Heart left ventricle (tissue), 16 donors: ENCODE measurements at places on chromosomes 16 and 17. TPM values are rescaled to one million over a fixed set of nuclear protein-coding genes. Genes with fewer than 3 reads are reported as not detected.

CSH1 gene
- polyA plus RNA-seq = not detected

AMFR gene
- polyA plus RNA-seq = 26.4 TPM

LGALS9B gene
- not detected for polyA plus RNA-seq

TMEM100 gene
- polyA plus RNA-seq = 5.3 TPM

NR1D1 gene
- 20.2 TPM for polyA plus RNA-seq

FOXL1 gene
- polyA plus RNA-seq = 0.57 TPM

DNA sequence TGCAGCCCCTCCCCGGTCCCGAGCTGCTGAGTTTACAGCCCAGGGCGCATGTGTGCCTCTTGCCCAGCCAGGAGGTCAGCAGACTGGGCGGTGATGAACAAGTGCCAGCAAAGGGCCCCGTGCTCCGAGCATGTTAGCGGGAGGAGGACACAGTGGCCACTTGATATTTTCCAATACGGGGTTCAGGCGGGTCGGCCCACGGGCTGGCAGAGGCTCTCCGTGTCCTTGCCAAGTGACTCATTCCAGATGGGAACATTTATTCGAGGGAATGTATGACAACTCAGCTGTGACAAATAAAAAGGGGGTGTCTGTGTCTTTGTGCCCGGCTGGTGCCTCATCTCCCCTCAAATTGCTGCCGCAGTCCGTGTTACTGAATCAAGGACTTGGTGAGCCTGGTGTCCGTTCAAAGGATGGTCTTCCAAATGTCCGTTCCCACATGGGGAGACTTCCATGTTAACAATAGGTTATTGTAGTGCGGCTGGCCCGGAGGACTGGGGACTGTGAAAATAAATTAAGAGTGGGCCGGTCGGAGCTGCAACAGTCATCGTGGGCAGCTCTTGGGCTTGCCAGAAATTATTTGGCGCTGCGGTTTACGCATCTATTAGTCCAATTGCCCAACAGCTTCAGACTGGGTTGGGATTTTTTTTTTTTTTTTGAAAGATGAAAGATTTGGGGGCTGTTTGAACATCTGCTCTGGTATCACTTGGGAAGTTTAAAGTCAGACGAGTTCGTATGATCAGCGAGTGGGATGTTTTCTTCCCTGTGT lies 174.0 kb upstream of the CIBAR2 start:
- H3K27ac ChIP-seq = no peak overlapping the region
- no peaks in the 10 kb centered on the region for H3K36me3 ChIP-seq
- no peaks in the 10 kb centered on the region for H3K27me3 ChIP-seq
- peaks cover 26% of the 10 kb centered on the region for H3K4me1 ChIP-seq
- peak; percentile 65 for DNase-seq
- peak overlapping the region; percentile 25 for H3K4me3 ChIP-seq

DNA sequence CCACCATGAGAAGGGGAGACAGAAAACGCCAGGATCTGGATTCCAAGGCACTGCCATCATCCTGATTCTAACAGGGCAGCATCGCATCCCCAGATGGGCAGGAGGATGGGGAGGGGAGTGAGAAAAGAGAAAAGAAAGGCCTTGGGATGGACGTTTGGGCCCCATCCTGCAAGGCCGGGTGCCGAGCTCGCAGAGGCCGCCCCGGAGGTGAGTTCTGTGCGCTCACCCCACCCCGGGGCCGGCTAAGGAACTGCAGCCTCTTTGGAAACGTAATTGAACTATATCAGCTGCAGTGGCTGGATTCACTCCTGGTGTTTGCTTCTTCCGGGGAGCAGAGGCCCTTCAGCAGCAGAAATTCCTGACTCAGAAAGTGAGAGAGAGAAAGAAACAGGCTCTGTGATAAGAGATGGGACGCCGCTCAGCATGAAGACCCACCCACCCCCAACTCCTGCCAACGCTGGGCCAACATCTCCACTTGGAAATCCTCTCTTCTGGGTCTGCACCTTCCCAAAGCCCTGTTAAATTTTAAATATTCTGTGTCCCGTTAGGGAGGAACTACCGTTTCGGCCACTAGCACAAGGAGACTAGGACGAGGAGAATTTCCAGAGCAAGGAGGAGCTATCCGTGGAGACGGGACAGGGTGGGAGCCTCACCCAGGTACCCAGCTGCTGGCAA lies 8.5 kb upstream of the SSTR2 start:
- peaks cover 5% of the 10 kb centered on the region for H3K4me1 ChIP-seq
- no peaks in the 10 kb centered on the region for H3K36me3 ChIP-seq
- DNase-seq = peak; percentile 63
- peaks cover 17% of the 10 kb centered on the region for H3K27me3 ChIP-seq
- H3K4me3 ChIP-seq = no peak overlapping the region

GRCh38 chr16:66079671-66080334 lies 286.7 kb upstream of the CDH5 start:
- H3K27ac ChIP-seq = no peak overlapping the region
- H3K36me3 ChIP-seq = no peaks in the 10 kb centered on the region
- no peak for DNase-seq
- no peak overlapping the region for H3K4me3 ChIP-seq
- H3K4me1 ChIP-seq = no peaks in the 10 kb centered on the region

GRCh38 chr17:1999557-2000251 lies 25.4 kb downstream of the RTN4RL1 start:
- H3K4me3 ChIP-seq = no peak overlapping the region
- H3K4me1 ChIP-seq = peaks cover 55% of the 10 kb centered on the region
- H3K36me3 ChIP-seq = no peaks in the 10 kb centered on the region
- H3K27ac ChIP-seq = peak overlapping the region; percentile 90
- peaks cover 7% of the 10 kb centered on the region for H3K27me3 ChIP-seq

GRCh38 chr17:28925912-28926365 lies 23.1 kb upstream of the DHRS13 start:
- no peak for DNase-seq
- H3K36me3 ChIP-seq = peaks cover 61% of the 10 kb centered on the region
- H3K4me1 ChIP-seq = peaks cover 22% of the 10 kb centered on the region
- H3K27me3 ChIP-seq = no peaks in the 10 kb centered on the region
- H3K4me3 ChIP-seq = no peak overlapping the region
- no peak overlapping the region for H3K27ac ChIP-seq

- no peak for DNase-seq
- no peak overlapping the region for H3K4me3 ChIP-seq
- H3K4me1 ChIP-seq = peaks cover 2% of the 10 kb centered on the region
These were observed 67.3 kb downstream of the SCNN1B start for GRCh38 chr16:23369416-23369815.

GRCh38 chr16:28285649-28286048 lies 6.7 kb upstream of the SBK1 start:
- H3K4me3 ChIP-seq = no peak overlapping the region
- H3K27me3 ChIP-seq = no peaks in the 10 kb centered on the region
- no peaks in the 10 kb centered on the region for H3K4me1 ChIP-seq
- no peaks in the 10 kb centered on the region for H3K36me3 ChIP-seq
- no peak overlapping the region for H3K27ac ChIP-seq
